ENCODE measurements at places on chromosomes 11 and 22.

DNA sequence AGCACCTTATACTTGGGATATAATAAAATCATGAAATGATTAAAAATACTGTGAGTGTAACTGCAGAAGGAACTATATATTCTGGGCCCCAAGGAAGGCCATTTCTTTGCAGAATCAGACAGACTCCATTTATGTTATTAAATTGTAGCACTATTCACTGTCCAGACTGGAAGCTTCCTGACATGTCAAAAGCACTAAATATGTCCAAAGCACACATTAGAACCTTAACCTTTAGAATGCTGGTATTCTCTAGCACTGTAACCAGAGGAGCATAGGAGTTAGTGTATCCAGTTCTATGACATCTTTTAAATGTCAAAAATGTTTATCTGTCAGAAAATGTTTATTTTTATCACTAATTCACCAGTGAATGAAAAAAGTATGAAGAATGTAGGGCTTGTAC lies 246.9 kb downstream of the CADM1 start:
- no peak for DNase-seq

DNA sequence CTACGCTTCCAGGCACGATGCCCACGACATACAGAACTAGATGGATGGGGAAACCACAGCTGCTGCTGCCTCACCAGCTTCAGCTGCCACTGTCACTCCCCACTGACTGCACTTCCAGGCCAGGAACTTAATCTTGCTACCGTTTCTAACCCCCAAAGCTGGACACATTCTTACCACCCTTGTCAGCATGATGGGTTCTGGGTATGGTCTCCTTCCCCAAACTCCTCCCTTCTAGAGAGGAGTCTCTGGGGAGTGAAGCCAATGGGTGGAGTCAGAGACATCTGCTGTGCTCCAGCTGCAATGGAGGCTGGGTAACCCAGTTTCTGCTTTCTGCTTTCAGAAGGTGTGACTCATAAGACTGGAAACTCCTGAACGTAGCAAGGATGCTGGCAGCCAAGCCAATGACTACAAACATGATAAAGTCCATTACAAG lies 87.0 kb upstream of the THY1 start:
- DNase-seq = peak; percentile 78

DNA sequence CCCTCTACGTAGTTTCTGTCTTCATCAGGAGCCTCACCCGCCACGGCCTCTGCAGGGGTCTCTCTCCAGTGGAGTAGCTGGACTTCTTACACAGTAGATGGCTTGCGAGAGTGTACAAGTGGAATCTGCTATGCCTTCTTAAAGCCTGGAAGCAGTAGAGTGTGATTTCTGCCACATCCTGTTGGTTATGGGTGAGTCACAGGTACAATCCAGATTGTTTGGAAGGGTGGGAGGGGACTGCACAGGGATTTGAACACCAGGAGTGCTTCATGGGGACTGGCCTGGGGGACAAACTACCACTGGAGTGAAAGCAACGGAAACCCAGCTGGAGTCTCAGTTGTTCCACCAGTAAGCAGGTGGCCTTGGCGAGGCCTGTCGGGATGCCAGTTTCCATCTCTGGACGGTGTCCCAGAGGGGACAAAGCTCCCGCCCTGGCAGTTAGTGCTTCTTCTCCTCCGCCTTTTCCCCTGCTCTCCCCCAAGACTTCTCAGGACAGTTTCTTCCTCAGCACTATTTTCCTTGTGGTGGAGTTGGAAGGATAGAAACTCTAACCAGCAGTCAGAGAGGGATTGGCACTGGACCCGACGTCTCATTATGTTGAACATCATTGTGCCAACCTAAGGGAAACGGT lies 85.0 kb upstream of the RCN1 start:
- DNase-seq = peak; percentile 58

GRCh38 chr11:117872975-117873827 lies 3.3 kb downstream of the FXYD6 start:
- DNase-seq = no peak

- no peak for DNase-seq
Observed at GRCh38 chr11:16031210-16031609, 325.1 kb downstream of the SOX6 start.

GRCh38 chr11:37718431-37718999 lies 1120.5 kb upstream of the RAG2 start:
- no peak for DNase-seq

GRCh38 chr11:117706322-117706814 lies 90.6 kb downstream of the DSCAML1 start:
- DNase-seq = no peak

GRCh38 chr11:58844361-58845005 lies at the start of gene GLYATL2:
Gene GLYATL2 (minus strand): TSS chr11:58844704. CDS start chr11:58839612, 5,092 bp downstream.
- no peak for DNase-seq

DNA sequence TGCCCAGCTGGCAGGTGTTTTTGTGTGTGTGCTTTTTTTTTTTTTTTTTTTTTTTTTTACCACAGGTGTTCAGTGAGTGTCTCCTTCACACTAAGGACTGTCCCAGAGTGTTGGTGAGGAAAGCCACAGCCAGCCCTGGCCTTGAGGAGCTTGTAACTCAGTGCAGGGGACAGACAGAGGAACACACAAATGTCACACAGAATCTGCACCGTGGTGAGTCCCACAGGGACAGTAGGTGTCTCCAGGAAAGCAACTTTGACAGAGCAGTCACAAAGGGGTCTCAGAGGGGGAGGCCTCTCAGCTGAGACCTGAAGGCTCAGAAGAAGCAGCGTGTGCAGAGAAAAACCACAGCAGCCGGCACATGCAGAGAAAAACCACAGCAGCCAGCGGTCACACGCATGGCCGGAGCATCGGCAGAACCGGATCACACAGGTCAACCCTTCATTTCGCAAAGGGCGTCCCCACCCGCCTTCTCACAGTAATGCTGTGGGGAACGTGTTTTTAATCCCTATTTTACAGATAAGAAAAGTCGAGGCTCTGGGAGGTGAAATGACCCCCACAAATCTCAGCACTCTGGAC lies 101.7 kb upstream of the PRR5 start:
- no peak for DNase-seq

DNA sequence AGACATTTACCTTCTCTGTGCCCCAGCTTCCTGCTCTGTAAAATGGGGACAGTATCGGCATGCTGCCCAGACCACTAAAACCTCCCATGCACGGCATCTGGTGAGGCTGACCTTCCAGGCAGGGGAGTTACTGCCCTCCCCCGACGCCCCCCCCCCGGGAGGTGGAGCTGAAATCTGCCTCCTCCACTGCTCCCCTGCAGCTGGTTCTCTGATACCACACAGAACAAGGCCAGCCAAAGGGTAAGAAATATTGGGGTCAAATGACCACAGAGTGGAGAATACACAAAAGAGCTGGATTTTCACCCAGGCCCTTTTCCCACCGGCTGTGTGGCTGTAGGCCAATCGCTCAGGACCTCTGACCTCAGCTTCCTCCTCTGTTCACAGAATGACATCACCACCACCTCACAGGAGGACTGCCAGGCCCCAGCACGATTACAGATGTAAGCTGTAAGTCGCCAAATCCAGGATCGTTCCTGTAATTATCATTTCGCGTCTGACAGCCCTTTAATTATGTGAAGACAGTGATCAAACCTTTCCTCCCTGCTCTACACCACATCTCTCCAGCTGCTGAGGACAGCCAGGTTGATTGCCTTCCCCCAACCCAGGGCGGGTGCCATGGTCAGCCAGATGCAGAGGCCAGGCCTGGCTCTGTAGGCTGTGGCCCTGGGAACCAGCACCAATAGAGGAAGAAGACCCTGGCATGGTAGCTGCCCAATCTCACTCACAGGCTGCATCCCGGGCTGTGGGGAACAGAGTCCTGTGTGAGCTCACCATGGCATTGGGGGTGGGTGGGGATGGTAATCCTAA lies 35.7 kb upstream of the KLHL35 start:
- no peak for DNase-seq

DNA sequence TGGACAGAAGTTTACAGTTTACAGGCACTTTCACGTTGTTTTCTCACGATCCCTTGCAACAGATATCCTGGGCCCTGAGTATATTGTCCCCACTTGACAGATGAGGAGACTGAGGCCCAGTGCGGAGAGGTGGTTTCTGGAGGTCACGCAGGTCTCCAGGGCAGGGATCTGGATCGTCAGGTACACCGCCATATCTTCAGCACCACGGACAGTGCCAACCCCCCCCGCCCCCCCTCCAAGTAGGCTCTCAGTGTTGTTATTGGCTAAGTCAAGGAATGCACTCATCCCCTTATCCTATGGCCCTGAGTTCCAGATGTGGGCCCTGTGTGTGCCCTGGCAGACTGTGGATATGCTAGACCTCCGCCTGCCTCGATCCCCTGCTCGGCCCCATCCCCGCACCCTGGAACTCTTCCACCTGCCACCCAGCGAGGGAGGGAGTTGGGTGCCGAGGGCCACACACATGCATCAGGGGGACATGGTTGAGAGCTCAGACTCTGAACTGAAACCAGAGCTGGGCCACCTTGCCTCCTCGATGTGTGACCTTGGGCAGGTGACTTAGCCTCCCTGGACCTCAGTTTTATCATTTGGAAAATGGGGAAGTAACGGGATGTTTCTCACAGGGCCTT lies 37.5 kb downstream of the MPPED1 start:
- no peak for DNase-seq

DNA sequence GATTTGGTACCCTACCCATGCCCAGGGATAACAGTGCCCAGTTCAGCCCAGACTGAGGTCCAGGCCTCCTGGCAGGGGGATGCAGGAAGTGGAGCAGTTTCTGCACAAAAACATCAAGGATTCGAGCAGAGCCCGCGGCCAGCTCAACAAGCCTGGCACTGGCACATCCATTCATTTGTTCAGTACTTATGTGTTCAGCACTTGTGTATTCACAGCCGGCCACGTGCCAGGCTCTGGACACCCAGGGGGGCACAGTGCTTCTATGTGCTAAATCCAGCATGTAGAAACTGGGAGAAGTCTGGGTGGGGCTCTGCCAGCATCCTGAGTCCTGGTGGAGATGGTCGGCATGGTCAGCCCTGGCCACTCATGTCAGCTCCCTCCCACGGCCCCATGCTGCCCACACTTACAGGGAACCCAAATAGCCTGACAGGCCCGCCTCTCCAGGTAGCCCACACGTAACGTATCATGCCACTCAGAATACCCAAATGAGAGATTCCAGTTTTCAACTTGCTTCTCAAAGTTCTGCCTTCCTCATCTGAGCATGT lies 28.5 kb downstream of the LINC01488 start:
- DNase-seq = no peak

DNA sequence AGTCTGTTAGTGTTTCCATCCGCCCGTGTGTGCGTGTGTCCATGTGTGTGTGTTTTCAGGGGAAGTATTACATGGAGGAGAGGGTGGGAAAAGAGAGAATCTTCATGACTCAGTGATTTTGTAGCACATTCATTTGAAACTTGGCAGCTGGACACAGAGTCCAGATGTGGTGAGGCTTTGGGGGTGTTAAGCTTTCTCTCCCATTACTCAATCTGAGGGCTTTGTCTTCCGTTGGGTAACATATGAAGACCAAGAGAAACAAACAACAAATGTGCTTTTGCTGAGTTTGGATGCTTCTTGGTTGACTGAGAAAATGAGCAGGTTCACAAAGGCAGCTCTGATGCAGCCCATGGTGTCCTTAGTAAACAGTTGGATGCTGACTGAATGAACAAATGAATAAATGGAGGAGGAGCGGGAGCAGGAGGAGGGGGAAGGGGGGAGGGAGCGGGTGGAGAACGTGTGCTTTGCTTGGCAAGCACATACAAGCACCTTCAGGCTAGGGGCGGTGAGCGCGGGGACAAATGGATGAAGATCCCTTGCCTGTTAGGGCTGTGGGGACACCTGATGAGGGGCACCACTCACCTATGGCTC lies 104.3 kb downstream of the ST3GAL4 start:
- no peak for DNase-seq
